ENCODE measurements at places on chromosomes 5 and 9. TPM values are rescaled to one million over a fixed set of nuclear protein-coding genes. Genes with fewer than 3 reads are reported as not detected.

- no peak for DNase-seq
Observed at GRCh38 chr5:137141779-137142178, 357.3 kb downstream of the SPOCK1 start.

DNA sequence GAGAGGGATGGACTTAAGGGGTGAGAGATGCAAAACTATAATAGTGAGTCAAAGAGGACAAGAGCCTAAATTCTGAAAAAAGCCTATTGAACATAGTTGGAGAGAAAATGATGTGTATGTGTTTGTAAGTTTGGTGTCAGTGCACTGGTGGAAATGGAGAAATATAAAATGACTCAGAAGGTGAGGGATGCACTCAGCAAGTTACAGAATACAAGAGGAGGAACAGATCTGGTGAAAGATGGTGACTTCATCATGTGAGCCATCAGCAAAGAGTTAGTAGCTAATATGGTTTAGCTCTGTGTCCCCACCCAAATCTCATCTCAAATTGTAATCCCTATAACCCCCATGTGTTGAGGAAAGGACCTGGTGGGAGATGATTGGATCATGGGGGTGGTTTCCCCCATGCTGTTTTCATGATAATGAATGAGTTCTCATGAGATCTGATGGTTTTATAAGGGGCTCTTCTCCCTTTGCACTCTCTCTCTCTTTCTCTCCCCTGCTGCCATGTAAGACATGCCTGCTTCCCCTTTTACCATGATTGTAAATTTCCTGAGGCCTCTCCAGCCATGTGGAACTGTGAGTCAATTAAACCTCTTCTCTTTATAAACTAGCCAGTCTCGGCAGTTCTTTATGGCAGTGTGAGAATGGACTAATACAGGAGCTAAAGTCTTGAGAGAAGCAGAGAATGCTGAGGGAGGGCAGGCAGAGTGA, 30.4 kb upstream of the FYB1 start:
- peak; percentile 6 for DNase-seq

DNA sequence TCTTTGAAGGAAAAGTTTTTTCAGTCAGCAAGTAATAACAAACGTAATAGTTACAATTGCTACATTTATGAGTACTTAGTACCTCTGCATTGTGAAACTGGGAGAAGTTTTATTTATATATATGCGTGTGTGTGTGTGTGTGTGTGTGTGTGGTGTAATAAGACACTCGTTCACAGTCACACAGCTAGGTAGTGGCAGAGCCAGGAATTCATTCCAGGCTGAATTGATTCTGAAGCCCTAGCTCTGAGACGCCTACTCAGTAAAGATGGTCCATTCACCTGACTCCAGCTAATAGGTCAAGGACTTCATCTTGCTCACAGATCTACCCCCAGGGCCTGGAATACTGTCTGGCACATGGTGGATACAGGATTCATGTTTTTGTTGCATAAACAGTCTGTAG, 13.6 kb upstream of the CAST start:
- DNase-seq, result no peak

- DNase-seq, result peak; percentile 60
Observed at GRCh38 chr5:172420235-172420939, 33.9 kb downstream of the SH3PXD2B start.

Gene GPR150
- total RNA-seq, result not detected

GRCh38 chr5:151952238-151952637, 27.6 kb upstream of the GLRA1 start:
- no peak for DNase-seq

- DNase-seq, result no peak
Observed at GRCh38 chr9:26311463-26311995, 581.1 kb downstream of the CAAP1 start.

Measured in HT1080 (cell line).